ENCODE measurements at places on chromosomes 12 and 14. TPM values are rescaled to one million over a fixed set of nuclear protein-coding genes. Genes with fewer than 3 reads are reported as not detected.

- H3K36me3 ChIP-seq: no peaks in the 10 kb centered on the region
- peaks cover 14% of the 10 kb centered on the region for H3K27me3 ChIP-seq
- H3K4me1 ChIP-seq: peaks cover 2% of the 10 kb centered on the region
- DNase-seq: no peak
Observed at GRCh38 chr14:20583908-20584307, 3.9 kb downstream of the RNASE11 start.

GMFB gene
- 42.5 TPM for total RNA-seq

DNA sequence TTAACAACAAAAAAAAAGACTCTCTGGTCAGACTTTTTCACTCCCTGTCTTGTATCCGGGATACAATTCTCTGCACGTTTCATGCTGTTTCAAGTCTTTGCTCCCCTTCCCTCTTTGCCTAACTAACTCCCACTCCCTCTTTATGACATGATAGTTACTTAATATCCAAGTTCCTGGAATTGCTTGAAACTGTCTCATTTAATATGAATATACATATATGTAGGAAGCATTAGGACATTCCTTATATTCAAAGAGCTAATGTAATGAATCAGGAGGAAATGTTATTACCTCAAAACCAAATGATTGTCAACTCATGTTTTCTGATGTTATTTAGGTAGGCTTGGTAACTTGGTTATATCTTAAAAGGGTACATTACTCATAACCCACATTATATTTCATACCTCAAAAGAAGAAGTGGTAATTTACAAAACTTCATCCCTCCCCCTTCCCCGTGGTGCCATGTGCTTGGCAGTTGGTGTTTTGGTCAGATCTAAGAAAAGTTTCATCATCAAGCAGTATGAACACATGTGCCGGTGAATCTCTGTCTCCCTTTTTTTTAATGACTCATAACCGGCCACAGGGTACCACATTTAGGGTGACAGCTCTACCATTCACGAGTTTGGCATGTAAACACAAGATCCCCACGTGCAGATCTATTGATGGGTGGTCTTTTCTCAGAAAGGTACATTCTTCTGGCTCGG lies 56.5 kb downstream of the HCAR2 start:
- peaks cover 3% of the 10 kb centered on the region for H3K36me3 ChIP-seq
- peak overlapping the region; percentile 56 for H3K4me3 ChIP-seq

LRRC10 gene
- not detected for total RNA-seq

DNA sequence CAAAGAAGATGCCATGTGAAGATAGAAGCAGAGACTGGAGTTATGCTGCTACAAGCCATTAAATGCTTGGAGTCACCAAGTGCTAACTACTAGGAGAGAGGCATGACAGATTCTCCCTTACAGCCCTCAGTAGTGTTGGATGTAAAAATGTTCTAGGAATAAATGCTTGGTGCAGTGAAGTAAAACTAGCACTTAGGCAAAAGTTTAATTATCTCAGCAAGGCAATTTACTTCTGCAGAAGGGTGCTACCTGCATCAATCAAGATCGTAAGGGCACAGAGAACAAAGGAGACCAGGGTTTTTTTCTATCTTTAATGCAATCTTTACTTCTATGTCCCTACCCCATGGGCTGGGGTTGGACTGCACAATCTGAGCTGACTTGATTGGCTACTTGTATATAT lies 9.5 kb upstream of the DNM1L start:
- no peak overlapping the region for H3K4me3 ChIP-seq
- H3K36me3 ChIP-seq: peaks cover 2% of the 10 kb centered on the region
- H3K4me1 ChIP-seq: peaks cover 2% of the 10 kb centered on the region
- H3K27me3 ChIP-seq: peaks cover 15% of the 10 kb centered on the region
- no peak for DNase-seq

- no peaks in the 10 kb centered on the region for H3K4me1 ChIP-seq
- DNase-seq: no peak
- peaks cover 64% of the 10 kb centered on the region for H3K27me3 ChIP-seq
- no peak overlapping the region for H3K4me3 ChIP-seq
- H3K27ac ChIP-seq: no peak overlapping the region
- peaks cover 4% of the 10 kb centered on the region for H3K36me3 ChIP-seq
Observed at GRCh38 chr12:97323154-97323553, 139.4 kb upstream of the RMST start.

FOXG1 gene
- total RNA-seq: not detected

DNA sequence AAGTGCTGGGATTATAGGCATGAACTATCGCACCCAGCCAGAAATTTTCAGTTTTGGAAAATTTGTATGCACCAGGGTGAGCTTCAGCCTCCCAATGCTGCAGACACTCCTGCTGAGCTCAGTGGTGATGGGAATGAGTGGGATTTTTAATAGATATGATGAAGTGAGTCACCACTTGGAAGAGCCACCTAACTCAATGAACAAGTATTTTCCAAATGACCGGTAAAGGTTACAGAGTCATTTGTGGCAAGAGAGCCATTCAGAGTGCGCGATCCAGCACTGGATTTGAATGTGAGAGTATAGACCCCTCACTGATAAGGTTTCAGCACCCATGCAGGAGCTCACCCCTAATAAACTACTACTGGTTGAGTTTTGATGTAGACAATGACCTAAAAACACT lies 100.7 kb downstream of the PPP2R5C start:
- no peaks in the 10 kb centered on the region for H3K27me3 ChIP-seq
- no peak for DNase-seq
- peaks cover 7% of the 10 kb centered on the region for H3K36me3 ChIP-seq
- peaks cover 37% of the 10 kb centered on the region for H3K4me1 ChIP-seq

GRCh38 chr14:73758392-73759182 lies 44.4 kb upstream of the PNMA1 start:
- peak overlapping the region; percentile 92 for H3K4me3 ChIP-seq
- H3K27me3 ChIP-seq: no peaks in the 10 kb centered on the region
- no peaks in the 10 kb centered on the region for H3K36me3 ChIP-seq

GRCh38 chr14:96255501-96256366 lies at the start of gene BDKRB1:
BDKRB1 (plus strand) TSS chr14:96256210; CDS start chr14:96263683, 7,473 bp downstream.
- no peak within 1 kb of the TSS for H3K4me3 ChIP-seq
- peaks cover 7% of the 10 kb centered on the region for H3K4me1 ChIP-seq
- no peak within 1 kb of the TSS for H3K27ac ChIP-seq
- H3K27me3 ChIP-seq: peaks cover 72% of the 10 kb centered on the region
- DNase-seq: no peak

ALDH1L2 gene
- not detected for total RNA-seq

DNA sequence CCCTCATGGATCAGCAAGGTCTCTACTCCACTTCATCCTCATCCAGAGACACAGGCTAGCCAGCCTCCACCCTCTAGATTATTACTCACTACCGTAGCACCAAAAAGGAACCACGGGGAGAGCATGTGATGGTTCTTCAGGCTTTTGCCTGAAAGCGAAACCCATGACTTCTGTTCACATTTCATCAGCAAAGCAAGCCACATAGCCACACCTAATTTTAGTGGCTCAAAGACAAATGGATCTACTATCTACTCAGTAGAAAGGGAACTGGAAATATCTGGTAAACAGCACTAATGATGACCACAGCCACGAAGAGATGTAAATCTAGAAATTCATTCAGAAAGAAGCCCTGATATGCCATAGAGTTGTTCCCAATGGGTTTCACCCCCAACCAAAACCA lies 51.4 kb downstream of the VCPKMT start:
- H3K27ac ChIP-seq: peak overlapping the region; percentile 100
- H3K36me3 ChIP-seq: peaks cover 2% of the 10 kb centered on the region
- H3K4me1 ChIP-seq: peaks cover 55% of the 10 kb centered on the region
- DNase-seq: no peak

- no peak for DNase-seq
- peaks cover 2% of the 10 kb centered on the region for H3K36me3 ChIP-seq
- peaks cover 51% of the 10 kb centered on the region for H3K4me1 ChIP-seq
- H3K4me3 ChIP-seq: peak overlapping the region; percentile 91
- H3K27me3 ChIP-seq: no peaks in the 10 kb centered on the region
Observed at GRCh38 chr12:121810234-121810817, 6.5 kb downstream of the SETD1B start.

DNA sequence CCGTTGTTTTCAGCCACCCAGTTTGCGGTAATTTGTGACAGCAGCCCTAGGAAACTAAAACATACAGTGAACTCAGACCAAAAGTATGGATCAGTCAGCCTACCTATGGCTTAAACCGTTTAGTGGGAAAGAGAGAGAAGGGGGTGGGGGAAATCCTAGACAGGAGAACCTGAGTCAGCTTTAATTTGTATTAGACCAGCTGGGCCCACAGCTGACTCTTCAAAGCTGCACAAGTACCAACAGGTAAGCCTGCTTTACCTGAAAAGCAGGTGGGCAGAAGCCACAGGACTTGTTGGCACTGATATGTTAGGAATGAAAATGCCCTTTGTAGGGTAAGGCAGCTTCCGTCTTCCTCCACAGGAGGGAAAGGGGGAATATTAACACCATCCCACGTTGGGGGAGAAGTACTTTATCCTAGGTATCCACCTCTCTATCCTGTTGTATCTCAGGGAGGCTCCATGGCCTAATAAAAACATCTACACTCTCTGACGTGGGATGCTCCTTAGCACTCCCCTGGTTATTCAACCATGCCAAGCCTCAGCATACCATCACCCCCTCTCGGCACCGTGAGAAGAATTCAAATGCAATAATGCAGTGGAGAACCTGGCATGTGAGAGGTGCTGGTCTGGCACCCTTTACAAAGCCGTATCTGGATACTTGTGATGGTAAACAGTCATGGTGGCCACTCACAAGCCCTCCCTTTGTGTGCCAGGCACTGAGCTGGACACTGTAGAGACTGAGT lies 70.3 kb downstream of the STON2 start:
- no peaks in the 10 kb centered on the region for H3K36me3 ChIP-seq
- H3K4me3 ChIP-seq: no peak overlapping the region
- peaks cover 21% of the 10 kb centered on the region for H3K27me3 ChIP-seq
- DNase-seq: no peak
- H3K27ac ChIP-seq: no peak overlapping the region

DNA sequence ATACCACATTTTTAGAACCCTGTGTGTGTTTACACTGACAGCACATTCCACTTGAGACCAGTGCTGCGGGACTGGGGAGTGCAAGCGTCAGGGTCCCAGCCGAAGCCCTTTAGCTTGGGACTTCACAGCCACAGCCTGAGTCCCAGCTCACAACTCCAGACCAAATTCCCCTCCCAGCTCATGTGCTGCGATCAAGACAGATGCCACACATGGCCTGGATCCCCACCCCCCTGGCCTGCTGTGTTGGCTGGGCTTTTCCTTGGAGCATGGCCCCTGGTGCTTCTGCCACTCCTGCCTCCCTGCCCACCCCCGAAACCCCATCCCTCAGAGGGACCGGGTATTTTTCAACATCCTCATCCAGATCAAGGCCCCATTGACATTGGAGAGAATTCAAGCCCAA lies 63.7 kb downstream of the WDR20 start:
- H3K27me3 ChIP-seq: no peaks in the 10 kb centered on the region
- H3K4me1 ChIP-seq: peaks cover 37% of the 10 kb centered on the region
- peaks cover 3% of the 10 kb centered on the region for H3K36me3 ChIP-seq
- H3K4me3 ChIP-seq: no peak overlapping the region

GRCh38 chr12:124482901-124483799 lies 84.3 kb downstream of the NCOR2 start:
- H3K27ac ChIP-seq: no peak overlapping the region
- H3K36me3 ChIP-seq: peaks cover 12% of the 10 kb centered on the region
- H3K4me1 ChIP-seq: peaks cover 29% of the 10 kb centered on the region
- no peak for DNase-seq
- no peak overlapping the region for H3K4me3 ChIP-seq

- H3K4me1 ChIP-seq: peaks cover 3% of the 10 kb centered on the region
- H3K36me3 ChIP-seq: peaks cover 2% of the 10 kb centered on the region
- DNase-seq: no peak
- no peak overlapping the region for H3K4me3 ChIP-seq
- no peak overlapping the region for H3K27ac ChIP-seq
Observed at GRCh38 chr12:83818881-83819280, 1093.7 kb downstream of the SLC6A15 start.

GLT8D2 gene
- not detected for total RNA-seq

HOXC12 gene
- total RNA-seq: not detected

DNA sequence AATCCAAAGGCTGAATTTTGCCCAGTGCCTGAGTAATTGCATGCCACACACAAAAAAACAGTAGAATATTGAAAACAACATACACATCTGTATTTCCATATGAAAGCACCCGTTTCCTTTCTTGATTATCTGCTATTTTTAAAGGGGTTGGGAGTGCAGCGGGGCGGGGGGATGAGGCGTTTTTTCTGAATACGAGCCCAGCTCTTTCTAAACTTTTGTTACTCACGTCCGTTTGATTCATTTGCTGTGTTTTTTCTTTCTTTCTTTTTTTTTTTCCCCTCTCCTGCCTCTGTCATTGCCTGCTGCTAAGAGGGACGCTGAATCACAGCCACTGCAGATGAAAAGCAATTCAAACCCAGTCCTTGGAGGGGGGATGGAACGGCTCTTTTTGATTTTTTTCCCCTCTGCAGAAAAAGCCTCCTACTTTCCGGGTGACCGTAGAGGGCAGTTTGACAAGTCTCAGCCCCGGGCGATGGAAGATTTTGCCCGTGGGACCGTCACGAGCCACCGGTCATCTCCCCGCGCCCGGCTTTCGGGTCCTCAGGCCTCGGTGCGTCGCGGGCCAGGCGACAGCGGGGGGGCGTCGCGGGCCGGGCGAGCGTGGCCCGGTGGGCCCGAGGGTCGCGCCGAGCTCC lies 572 bp upstream of the RASSF8 start:
- peak overlapping the region; percentile 60 for H3K4me3 ChIP-seq
- peaks cover 13% of the 10 kb centered on the region for H3K4me1 ChIP-seq
- peaks cover 78% of the 10 kb centered on the region for H3K27me3 ChIP-seq
- no peak overlapping the region for H3K27ac ChIP-seq

- no peaks in the 10 kb centered on the region for H3K36me3 ChIP-seq
- no peaks in the 10 kb centered on the region for H3K27me3 ChIP-seq
- H3K4me3 ChIP-seq: peak overlapping the region; percentile 84
- H3K4me1 ChIP-seq: peaks cover 41% of the 10 kb centered on the region
- H3K27ac ChIP-seq: peak overlapping the region; percentile 95
Observed at GRCh38 chr14:68210729-68211299, 391.2 kb downstream of the RAD51B start.

BCL7A gene
- 4.0 TPM for total RNA-seq

RNU4-1 gene
- total RNA-seq: 2,168 TPM

OR2AP1 gene
- 0.30 TPM for total RNA-seq

DNA sequence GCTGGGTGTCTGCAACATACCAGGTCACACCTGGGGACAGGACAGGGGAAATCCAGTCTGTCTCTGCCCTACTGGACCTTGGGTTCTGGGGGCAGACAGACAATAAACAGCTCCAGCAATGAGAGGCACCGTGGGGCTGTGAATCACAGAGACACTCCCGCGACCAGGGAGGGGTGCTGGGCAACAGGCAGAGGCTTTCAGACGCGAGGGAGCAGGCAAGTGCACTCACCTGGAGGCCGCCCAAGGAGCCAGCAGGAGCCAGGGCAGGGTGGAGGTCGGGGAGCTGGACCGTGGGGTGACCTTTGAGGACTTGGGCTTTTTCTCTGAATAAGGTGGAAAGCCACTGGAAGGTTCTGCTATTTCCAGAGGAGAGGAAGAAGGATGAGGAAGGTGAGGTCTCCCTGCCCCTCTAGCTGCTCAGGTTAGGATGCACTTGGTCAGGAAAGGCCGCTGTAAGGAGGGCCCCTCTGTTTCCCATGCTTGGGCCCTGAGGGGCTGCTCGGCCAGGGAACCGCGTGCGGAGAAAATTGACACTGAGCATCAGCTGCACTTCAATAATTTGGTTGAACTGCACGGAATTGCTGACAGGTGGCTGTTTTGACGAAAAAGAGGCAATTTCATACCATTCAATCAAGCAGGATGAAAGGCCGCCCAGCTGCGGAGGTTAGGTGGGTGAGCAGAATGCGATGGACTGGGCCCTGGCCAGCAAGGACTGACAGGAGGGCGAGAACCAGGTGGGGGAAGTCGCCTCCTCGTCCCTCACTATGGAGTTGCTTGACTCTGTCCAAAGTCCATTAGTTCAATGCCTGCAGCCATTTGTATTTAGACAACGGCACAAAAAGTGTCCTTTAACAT lies 42.2 kb downstream of the JAG2 start:
- DNase-seq: no peak
- no peaks in the 10 kb centered on the region for H3K36me3 ChIP-seq
- H3K27ac ChIP-seq: no peak overlapping the region
- H3K27me3 ChIP-seq: peaks cover 35% of the 10 kb centered on the region
- no peak overlapping the region for H3K4me3 ChIP-seq
- H3K4me1 ChIP-seq: peaks cover 7% of the 10 kb centered on the region

KCNC2 gene
- total RNA-seq: not detected
